BE2C (cell line): ENCODE measurements at places on chromosomes 5 and 9.

DNA sequence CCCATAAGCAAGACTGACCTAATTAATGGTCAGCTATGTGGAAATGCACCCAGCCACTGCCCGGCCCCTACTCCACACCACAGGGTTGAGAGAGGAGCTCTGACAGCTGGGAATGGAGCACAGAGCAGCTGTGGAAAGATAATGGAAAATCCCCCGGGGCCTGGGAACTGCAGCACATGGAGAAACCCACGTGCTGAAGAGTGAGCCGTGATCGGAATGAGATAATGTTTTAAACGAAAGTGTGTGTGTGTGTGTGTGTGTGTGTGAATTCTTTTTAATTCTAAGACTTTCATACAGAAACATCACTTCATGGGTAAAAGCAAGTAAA lies 13.1 kb upstream of the SLC12A7 start:
- DNase-seq, result peak; percentile 93

DNA sequence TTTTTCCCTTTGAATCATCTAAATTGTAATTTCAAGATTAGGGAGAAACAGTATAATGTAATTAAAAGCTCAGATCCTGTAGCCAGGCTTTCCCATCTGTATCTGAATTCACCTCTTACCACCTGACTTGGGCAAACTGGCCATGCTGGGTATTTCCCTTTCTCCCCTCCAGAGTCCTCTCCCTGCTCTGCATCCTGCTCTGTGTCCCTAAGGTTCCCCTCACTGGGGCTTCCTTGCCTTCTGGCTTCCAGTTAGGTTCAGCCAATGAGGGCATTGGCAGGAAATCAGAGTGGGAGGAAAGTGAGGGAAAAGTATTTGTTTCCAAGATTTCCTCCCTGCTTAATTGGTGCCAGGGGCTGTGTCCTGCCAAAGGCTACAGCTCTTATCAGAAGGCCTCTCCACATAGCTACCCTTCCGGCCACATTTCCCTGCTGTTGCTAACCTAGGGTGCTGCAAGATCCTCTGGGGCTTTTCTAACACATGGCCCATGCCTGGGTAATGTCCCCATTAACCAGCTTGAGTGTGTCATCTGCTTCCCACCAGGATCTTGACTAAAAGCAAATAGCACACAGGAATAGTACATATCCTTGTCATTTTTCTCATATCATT lies 51.0 kb upstream of the MPDZ start:
- DNase-seq, result peak; percentile 93

DNA sequence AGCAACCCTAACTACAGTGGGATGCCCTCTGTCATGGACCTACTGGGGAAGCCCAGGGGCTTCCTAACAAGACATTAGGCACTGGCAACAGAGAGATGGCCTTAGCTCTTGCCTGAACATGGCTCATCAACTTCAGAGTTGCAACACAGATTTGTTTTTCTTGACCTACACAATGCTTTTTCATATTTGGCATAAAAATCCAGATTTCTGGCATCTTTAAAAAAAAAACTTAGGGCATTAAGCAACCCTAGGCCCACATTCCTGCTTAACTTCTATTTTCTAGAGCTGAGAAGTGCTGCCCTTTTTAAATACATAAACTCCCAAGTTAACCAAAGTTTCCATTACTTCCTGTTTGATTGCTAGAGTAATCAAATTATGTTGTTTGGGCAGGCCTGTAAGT lies 8.0 kb downstream of the GRIA1 start:
- no peak for DNase-seq

GRCh38 chr5:132459983-132460838 lies 30.4 kb downstream of the IRF1 start:
- DNase-seq, result no peak

DNA sequence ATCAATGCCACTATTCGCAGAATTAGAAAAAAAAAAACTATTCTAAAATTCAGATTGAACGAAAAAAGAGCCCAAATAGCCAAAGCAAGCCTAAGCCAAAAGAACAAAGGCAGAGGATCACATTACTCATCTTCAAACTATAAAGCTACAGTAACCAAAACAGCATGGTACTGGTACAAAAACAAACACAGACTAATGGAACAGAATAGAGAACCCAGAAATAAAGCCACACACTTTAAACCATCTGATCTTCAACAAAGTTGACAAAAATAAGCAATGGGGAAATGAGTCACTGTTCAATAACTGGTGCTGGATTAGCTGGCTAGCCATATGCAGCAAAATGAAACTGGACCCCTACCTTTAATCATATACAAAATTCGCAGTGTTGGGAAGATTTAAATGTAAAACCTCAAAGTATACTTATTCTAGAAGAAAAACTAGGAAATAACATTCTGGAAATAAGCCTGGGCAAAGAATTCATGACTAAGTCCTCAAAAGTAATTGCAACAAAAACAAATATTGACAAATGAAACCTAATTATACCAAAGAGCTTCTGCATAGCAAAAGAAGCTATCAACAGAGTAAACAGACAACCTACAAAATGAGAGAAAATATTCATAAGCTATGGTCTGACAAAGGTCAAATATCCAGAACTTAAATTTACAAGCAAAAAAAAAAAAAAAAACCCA lies 153.7 kb downstream of the NDUFS4 start:
- DNase-seq, result no peak

- DNase-seq, result no peak
Measured at GRCh38 chr9:114607671-114608524, 3.2 kb upstream of the TMEM268 start.

DNA sequence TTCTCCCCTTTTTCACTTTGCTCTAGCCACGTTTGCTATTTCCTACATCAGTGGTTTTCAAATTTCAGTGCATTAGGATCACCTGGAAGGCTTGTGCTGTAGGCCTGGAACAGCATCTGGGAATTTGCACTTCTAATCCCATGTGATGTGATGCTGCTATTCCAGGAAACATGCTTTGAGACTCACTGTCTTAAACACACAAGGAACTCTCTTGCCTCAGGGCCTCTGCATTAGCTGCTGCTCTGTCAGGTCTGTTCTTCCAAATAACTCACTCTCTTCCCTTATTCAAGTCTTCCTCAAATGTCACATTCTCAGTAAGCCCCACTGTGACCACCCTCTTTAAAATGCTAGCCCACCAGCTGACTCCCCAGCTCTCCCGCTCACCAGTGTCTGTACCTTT lies 204.0 kb downstream of the DNAH5 start:
- DNase-seq, result no peak

GRCh38 chr5:135715267-135716055 lies 119.0 kb upstream of the SLC25A48 start:
- no peak for DNase-seq

DNA sequence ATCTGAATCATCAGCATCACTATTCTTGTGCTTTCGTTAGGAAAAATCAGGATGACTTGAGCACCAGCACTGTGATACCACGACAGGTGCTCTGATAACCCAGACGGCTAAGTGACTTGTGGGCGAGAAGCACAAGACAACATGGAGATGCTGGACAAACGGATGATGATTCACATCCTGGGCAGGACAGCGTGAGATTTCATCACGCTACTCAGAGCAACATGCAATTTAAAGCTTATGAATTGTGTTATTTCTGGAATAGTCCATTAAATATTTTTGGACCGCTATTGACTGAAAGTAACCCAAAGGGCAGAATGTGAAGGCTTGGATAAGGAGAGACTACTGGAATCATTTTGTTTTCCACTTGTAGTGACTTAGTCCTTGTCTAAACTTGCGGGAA lies 114.8 kb upstream of the DAPK1 start:
- no peak for DNase-seq

DNA sequence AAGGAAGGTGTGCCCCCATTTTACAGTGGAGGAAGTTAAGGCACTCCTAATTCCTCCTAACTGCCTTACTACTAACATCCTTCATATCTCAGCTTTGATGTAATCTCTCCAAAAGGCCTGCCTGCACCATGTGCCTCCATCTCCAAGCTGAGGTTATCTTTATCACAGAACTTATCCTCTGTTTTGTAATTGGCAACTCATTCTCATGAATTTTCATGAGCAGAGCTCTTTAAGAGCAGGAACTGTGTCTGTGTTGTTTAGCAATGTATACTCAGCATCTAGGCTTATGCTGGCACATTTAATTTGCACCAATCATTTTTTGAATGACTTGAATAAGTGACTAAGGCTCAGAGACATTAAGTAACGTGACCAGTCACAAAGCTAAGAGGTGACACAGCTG lies 147.9 kb upstream of the VLDLR start:
- no peak for DNase-seq

DNA sequence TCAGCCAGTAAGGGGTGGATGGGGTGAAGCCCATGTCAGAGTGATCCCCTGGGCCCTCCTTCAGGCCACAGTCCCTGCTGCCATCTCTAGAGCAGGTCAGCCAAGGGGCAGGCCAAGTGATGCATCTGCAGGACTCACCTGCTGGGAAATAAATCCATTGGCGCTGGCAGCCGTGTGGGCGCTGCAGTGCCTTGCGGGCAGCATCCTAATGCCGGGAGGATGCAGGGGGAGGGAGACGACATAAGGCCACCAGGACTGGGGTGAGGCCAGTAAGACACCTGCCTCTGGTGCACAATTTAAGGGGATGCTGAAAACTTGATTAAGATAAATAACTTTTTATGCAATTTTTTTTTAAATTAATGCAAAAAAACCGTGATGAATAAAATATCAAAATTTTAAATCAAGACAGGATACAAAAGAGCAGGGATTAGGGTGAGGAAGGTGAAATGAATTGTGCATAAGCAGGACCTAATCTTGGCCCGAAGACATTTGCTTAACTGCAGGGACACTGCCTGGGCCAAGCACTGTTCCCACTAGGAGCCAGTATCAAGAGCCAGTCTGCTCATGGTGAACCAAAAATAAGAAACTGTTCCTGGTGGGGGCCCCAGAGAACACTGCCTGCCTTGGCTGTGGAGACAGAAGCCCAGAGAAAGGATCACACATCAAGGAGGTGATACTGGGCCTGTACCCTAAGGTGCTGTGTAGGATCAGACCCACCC lies 67.5 kb upstream of the CPLX2 start:
- no peak for DNase-seq

GRCh38 chr5:172763120-172763464 lies 7.9 kb downstream of the DUSP1 start:
- no peak for DNase-seq

- no peak for DNase-seq
Measured at GRCh38 chr9:128226412-128226801, 23.2 kb downstream of the DNM1 start.

GRCh38 chr9:91946653-91947488 lies 3.2 kb downstream of the ROR2 start:
- no peak for DNase-seq

DNA sequence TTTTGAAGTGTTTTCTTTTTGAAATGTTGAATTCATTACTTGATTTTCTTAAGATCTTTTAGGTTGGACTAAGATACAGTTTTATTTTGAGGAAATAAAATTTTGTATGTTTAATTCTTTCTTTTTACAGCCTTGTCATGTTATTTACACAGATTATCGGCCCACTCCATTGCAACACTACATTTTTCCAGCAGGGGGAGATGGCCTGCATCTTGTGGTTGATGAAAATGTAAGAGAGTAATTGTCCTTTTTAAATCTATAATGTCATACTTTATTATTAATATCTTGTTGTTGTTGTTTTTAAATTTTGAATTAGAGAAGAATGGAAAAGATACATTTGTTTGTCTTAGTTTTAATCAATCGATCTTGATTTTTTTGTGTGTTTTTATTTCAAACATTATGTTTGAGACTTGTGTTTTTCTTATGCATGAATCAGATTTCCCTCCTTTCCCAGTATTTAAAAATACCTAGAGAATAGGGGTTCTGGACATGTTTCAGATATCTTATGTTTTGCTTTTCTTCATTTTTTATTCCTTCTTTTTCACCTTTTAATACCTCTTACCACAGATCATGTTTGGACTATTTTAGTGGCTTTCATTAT lies 36.7 kb downstream of the MTREX start:
- DNase-seq, result peak; percentile 59

DNA sequence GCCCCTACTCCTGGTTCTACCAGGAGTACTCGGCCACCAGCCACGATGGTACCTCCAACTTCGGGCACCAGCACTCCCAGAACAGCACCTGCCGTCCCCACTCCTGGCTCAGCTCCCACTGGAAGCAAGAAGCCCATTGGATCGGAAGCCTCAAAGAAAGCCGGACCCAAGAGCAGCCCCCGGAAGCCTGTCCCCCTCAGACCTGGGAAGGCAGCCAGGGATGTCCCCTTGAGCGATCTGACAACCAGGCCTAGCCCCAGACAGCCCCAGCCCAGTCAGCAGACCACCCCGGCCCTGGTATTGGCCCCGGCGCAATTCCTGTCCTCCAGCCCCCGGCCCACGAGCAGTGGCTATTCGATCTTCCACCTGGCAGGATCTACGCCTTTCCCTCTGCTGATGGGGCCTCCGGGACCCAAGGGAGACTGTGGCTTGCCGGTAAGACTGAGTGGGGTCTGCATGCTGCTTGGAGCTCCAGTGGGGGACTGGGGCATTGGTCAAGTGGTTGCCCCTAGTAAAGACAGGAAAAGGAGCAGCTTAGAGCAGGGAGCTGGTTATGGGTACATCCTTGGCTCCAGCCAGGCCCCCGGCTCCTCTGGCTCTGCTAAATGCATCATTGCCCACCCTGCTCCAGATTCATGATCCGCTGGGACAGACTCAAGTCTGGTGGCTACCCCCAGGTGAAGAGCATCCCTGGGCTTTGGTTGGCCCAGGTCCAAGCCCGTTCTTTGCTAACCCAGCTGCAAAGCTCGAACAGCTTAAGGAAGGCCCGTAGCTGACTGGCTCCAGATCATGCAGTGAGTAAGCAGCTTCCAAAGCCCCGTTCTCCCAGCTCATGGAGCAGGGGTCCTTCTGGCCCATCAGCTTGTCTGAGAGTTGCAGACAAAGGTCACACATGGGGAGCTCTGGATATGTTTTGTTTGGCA lies 14.0 kb downstream of the COL27A1 start:
- no peak for DNase-seq

- DNase-seq, result peak; percentile 11
Measured at GRCh38 chr5:35651002-35651756, 33.5 kb downstream of the SPEF2 start.

DNA sequence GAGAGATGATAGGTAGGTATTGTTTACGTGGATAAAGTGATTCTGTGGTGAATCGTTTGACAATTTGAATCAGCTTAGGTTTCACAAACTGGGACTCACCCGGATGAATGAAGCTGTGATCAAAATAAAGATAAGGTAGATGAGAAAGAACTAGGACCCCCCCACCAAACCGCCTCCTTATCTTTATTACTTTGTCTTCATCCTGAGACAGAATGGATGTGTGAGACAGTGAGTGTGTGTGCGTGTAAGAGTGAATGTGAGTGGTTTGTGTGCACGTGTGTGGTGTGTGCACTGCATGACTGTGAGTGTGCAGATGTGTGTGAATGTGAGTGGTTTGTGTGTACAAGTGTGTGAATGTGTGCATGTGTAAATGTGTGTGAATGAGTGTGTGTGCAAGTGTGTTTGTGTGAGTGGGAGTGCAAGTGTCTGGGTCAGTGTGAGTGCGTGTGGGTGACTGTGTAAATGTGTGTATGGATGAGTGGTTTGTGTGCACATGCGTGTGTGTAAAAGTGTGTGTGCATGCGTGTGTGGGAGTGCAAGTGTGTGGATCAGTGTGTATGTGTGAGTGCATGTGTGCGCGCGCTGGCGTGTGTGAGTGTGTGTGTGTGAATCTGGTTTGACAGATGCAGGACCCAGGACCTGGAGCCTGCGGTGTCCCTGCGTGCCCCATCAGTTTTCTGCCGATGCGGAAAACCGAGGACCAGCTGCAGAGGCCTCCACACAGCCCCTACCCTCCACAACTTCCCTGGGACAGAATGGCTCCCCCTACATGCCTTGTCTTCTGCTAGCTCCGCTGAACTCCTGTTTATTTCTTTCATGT lies 11.4 kb upstream of the ENG start:
- no peak for DNase-seq

- peak; percentile 21 for DNase-seq
Measured at GRCh38 chr9:36486329-36486932, 86.3 kb upstream of the MELK start.
